Substantia nigra (tissue), 51 donors: ENCODE measurements at places on chromosomes 16 and 17.

DNA sequence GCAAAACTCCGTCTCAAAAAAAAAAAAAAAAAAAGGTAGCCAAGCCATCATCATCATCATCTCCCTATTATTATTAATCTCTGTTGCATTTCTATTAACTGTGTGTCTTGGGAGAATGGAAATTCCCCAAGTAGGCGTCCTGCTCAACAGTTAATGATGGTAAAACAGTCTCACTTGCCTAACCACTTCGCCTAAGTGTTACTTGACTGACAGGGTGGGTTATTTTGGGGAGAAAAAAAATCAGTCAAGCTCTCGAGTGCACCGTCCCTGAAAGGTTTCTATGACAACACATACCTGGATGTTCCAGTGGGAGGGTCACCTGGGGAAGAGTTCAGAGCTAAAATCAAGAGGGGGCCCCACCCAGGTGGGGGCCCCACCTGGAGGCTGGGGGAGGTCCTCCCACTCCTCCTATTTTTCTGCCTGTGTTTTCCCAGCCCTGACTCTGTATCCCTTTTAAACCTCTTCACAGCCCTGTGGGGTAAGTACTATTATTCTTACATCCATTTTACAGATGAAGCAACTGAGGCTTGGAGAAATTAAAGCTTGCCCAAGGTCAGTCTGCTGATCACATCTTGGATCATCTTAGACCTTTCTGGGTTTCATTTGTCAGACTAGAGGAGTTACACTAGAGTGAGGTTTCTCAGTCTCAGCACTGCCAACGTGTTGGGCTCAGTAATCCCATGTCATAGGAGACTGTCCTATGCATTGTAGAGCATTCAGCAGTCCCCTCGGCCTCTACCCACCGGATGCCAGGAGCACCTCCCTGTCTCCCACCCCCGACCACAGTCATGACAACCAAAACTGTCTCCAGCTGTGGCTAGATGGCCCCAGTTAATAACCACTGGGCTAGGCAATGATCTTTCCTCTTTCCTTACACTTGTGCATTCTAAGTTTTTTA, 11.0 kb upstream of the ABAT start:
- DNase-seq: no peak

DNA sequence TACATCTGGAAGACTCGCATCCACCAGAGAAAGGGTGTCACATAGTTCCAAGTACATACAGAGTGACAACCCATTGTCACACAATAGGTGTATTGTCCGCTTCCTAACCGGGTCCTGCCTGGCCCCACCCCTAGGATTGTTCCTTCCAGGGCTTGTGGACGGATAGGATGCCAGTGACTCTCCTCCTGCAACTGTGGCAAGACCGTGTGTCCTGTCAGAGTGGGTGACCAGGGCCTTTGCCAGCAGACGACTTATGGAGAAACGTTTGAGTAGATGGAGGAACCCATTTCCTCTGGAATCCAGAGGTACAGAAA, 258.4 kb downstream of the CPPED1 start:
- no peak for DNase-seq

DNA sequence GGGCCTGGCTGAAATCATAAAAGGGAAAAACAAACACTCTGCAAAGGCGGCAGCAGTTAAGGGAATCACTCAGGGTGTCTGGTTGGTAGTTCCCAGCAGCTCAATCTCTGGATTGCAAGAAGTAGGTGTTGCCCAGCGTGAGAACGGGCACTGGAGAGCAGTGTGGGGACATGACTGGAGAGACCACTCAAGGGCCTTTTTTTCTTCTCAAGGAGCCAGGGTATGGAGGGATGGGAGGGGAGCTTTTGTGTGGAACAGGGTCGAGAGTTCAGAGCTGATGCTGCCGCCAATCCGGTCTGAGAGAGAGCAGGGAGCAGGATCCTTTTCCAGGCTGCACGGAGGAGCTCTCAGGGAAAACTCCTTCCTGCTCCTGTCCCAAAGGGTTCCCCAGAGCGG, 15.2 kb downstream of the SCNN1B start:
- no peak for DNase-seq

DNA sequence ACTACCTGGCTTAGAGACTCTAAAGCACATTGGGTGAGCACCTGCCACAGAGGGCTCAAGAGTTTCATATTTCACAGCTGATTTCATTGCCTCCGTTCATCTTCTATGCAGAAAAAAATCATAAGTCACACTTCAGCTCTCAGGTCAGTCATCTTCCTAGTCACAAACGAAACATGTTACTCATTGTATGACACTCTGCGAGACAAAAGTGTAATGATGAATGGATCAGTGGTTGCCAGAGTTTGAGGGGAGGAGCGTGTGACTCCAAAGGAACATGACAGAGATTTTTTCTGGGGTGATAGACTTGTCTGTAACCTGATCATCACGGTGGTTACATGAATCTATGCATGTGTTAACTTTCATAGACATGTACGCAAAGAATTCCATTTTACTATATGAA, 195.2 kb upstream of the CNTNAP4 start:
- no peak for DNase-seq

- DNase-seq: no peak
Observed at GRCh38 chr17:21165922-21166594, 39.3 kb downstream of the DHRS7B start.

DNA sequence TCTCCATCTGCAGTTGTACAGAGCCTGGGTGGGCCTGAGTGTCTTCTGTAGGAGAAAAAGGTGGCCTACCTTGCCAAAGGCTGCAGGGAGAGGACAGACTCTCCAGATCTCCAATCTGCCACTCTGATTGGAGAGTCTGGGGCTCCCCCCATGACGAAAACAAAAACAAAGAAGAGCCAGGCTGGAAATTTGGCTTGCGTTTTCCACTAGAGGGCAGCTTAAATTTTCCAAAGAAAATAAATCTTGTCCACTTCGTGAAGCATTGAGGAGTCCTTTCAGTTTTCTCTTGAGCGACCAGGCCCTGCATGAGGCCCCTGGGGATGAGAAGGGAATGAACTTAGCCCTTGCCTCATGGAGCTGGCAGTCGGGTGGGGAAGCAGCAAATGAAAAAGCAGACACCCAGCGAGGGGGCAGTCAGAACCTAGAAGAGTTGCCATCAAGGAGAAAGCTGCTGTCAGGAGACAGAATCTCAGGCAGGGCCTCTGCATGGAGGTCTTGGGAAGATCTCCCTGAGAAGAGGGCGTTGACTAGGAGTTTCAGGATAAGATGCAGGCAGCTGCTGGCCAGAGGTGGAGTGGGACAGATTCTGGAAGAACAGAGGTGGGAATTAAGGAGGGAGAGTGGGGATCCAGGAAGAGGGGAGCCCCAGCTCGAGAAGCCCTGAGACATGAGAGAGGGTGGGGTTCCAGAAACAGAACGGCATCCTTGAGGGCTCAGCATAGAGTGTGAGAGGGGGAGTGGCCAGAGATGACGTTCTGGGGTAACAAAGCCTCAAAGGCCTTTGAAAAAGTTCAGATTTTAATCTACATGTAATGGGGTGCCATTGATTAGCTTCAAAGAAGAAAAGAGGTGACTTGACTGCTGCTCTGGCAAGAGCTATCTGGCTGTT, 8.4 kb upstream of the SHCBP1 start:
- no peak for DNase-seq

- DNase-seq: no peak
Observed at GRCh38 chr16:23071196-23072083, 77.8 kb downstream of the USP31 start.

DNA sequence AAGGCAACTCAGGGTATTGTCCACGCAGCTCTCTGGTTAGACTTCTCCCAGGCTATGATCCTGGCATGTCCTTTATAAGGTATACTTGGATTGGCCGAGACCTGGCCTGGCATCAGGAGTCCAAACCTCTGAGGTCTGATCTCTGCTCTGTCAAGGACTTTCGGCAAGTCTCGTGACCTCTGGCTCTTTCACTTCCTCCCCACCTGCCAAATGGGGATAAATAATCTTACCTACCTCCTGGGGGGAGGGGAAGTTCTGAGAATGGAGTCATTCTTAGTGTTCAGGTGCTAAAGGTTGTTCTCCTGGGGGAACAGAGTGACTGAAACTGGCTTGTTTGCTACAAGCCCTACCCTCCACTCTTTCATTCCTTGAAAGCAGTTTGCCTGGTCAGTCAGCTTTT, 7.6 kb downstream of the ATXN1L start:
- no peak for DNase-seq

GRCh38 chr17:55236316-55236715, 28.4 kb upstream of the HLF start:
- DNase-seq: no peak

DNA sequence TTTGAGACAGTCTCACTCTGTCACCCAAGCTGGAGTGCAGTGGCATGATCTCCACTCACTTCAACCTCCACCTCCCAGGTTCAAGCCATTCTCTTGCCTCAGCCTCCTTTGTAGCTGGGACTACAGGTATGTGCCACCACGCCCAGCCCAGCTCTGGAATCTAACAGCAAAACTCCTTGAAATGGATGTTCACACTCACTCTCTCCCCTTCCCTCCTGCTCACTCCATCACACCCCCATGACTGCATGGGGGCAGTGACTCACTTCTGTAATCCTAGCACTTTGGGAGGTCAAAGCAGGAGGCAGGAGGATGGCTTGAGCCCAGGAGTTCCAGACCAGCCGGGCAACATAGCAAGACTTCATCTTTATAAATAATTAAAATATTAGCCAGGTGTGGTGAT, 11.1 kb upstream of the TFAP4 start:
- DNase-seq: no peak

DNA sequence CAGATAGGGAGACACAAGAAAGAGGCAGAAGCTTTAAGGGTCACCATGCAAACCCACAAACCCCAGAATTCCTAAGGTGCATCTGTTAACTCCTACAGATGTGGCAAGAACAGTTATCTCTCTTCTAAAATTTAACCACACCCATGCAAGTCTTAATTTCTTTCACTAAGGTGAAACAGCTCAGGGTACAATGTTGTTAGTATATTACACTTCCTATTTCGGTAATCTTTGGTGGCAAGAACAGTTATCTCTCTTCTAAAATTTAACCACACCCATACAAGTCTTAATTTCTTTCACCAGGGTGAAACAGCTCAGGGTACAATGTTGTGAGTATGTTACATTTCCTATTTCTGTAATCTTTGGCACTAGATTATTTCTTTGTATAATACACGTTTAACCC, 6.6 kb downstream of the CCL23 start:
- no peak for DNase-seq

GRCh38 chr16:31708348-31708747, 165.3 kb upstream of the ZNF267 start:
- DNase-seq: no peak

GRCh38 chr17:46929413-46929812, 6.5 kb downstream of the GOSR2 start:
- DNase-seq: no peak

- no peak for DNase-seq
Observed at GRCh38 chr17:10738521-10739258, 8.9 kb upstream of the TMEM220 start.

- DNase-seq: no peak
Observed at GRCh38 chr17:61249649-61250299, 149.9 kb upstream of the TBX2 start.

- DNase-seq: no peak
Observed at GRCh38 chr17:82947051-82947991, 107.5 kb upstream of the ZNF750 start.

GRCh38 chr17:81091774-81092517, 57.0 kb downstream of the BAIAP2 start:
- DNase-seq: no peak

GRCh38 chr17:71118039-71118438, 948.7 kb downstream of the KCNJ2 start:
- DNase-seq: no peak

GRCh38 chr16:57245472-57246113, 534 bp downstream of the ARL2BP start:
- no peak for DNase-seq
